ENCODE measurements at places on chromosomes 2 and 18.

DNA sequence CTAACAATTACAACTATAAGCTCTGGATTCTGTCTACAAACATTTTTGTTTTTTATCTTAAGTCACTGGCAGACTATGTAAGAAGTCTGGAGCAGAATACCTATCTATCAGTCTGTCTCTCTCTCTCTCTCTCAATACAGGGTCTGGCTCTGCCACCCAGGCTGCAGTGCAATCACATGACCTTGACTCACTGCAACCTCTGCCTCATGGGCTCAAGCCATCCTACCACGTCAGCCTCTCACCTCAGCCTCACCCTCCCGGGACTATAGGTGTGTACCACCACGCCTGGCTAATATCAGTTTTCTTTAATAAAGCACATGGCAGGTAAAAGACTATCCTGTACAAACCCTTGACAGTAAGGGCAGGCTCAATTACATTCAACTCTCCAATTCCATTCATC, 96.9 kb downstream of the OSBPL1A start:
- no peak for DNase-seq

- DNase-seq, result peak; percentile 6
Observed at GRCh38 chr2:64143169-64144056, 807 bp downstream of the PELI1 start.

GRCh38 chr2:190996338-190996946, 17.5 kb downstream of the STAT1 start:
- DNase-seq, result peak; percentile 3

GRCh38 chr2:48566592-48567310, 36.8 kb downstream of the STON1 start:
- no peak for DNase-seq

All from NCI-H1092 (cell line).